ENCODE measurements at places on chromosomes 2 and 18.

DNA sequence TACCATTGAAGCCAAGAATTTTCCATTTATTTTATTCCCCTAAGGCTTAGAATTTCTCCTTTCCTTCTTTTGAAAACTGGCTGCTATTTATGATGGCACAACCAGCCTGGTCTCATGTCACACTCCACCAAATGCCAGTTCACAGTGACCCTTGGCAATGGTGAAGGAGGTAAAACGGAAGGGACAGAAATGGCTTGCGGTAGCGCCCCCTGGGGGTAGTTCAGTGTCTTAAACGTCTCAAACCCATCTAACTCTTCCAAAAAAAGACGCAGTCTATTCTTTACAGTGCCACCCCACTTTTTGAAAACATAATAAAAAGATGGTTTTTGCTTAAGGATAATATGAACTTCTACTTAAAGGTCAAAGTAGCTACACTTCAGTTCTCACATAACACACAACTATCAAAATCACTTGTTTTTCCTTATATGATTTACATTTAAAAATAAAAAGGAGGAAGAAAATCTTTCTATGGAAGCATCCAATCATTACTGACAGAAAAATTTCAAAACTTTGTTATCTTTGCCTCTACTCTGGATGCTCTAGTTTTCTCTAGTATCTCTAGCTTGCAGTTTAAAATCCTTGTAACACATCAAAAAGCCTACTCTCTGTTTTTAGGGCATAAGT, 28.0 kb downstream of the PNO1 start:
- peak; percentile 4 for DNase-seq

GRCh38 chr2:199850718-199851500, at the start of gene FTCDNL1:
Gene FTCDNL1, minus strand, starts transcription at chr2:199851192. Its CDS starts 2,230 bp downstream, at chr2:199848962.
- peak; percentile 38 for DNase-seq

GRCh38 chr2:62283147-62283546, 87.2 kb downstream of the B3GNT2 start:
- DNase-seq: no peak

DNA sequence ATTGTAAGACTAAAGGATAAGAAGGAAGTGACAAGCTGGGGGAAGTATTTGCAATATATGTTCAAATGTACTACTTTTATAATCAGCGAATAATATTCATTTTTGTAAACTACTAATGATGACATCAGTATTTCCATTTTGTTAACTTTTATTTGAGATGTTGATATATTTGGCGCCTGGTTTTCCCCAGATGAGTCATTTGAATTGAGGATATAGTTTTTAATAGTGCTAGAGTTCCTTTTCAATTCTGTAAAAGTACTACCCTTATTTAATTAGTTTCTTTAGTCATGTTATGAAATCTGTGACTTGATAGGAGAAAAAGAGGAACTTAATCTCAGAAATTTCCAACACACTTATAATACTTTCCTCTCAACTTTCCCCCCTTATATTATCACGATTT, 495.3 kb downstream of the IRS1 start:
- DNase-seq: no peak

DNA sequence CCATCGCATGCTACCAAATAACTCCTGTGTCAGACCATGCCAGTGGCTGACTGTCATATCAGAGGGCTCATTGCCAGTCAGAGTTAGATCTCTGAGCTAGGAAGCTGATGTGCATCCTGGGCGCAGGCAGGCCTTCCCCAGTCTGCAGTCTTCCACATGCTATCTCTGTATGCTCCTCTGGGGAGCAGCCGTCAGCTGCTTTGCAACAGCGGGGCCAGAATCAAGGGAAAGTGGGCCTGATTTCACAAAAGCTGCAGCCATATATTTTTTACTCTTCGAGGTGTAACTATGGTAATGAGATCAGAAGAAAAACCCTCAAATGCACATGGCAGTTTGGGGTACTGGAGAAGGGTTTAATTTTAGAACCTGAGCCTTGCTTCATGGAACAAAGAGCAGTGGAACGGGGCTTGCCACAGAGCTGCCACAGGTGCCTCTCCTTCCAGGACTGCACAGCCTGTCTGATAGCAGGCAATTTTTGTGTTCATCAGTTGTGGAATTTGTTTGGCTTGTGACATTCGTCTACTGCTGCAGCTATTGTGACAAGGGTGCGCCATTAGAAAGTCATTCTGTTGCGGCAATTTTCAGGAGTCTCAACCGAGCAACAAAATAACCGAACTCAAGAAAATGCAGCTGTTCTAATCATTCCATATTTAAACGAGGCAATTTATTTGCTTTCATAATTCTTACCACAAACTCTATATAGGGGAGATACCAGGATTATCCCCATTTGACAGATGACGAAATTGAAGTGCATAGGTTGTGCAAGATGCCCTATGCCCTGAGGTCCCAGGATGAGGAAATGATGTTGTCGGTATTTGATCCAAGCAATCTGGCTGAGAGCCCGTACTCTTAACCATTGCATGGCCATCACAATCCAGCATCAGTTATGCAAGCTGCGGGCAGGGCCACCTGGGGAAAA, 109.6 kb upstream of the CYRIA start:
- DNase-seq: no peak

GRCh38 chr2:174888146-174888545, 117.0 kb downstream of the CHN1 start:
- no peak for DNase-seq

- DNase-seq: no peak
Measured at GRCh38 chr2:70304498-70304897, 2.6 kb upstream of the FAM136A start.

DNA sequence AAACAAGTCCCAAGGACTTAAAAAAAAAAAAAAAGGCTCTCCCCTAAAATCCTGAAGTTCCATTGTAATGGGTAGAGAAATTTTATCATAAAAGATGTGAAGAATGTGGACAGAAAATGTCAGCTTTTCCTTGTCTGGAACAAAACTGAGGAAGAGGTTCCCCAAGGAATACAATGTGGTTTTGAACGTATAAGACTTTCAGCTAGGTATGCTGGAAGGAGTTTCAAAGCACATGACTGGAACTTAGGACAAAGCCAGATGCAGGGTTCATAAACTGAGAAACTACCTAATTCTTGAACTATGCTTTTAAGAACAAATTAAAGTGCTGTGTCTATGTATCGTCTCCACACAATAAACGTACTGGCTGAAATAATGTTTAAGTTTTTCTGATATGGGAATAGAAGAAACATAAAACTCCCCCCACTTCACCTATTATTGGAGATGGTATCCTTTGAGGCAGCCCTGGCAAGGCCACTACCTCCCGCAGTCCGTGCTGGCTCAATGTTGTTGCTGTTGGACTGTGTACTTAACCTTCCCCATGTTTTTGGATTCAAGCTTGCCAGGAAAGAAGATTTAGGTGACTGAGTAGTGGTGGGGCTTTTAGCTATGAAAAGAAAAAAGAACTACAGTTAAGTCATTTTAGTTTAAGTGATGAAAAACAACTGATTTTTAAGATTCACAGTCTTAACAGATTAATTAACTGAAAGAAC, 84.2 kb upstream of the DNER start:
- no peak for DNase-seq

DNA sequence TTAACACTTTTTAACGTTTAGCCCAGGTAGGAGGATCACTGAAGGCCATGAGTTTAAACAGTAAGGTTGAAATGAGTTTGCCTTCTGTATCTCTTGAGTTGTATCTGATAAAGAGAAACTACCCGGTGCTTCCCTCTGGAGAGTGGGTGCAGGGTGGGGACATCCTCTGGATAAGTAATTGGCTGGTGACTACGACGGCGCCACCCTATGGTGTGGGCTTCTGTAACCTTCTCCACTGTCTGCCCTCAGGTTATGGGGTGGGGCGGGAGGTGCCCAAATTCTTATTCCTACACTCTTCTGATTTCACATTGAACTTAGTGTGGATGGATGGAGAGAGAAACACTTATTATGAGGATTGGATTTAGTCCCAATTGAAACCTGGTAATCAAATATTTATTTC, 68.8 kb downstream of the LDLRAD4 start:
- no peak for DNase-seq

DNA sequence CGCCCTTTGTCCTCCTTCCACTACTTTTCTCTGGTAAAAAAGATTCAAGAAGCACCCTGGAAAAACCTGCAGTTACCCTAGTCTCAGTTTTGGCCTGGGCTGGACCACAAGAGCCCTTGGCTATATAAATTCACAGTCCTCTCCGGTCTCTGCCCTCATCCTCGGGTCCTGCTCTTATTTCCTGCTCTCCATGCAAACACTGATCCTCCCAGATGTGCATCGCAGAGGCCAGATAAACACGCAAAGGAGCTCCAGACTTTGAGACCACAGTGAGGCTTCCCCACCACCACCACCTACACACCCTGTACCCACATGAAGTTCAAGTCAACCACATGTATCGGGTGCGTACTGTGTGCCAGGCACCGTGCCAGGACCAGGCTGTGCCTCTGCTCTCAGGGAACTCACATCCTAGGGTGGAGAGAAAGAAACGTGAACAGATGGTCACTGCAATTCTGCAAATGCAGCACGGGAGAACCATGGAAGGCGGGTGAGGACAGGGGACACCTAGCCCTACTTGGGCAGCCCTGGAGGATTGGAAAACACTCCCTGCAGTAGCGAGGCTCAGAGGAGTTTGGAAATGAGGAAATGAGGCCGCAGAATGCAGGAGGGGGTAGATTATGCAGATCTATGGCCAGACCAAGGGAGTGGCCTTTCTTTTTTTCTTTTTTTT, 7.4 kb downstream of the CTDSP1 start:
- no peak for DNase-seq

GRCh38 chr2:10550206-10551001, 102.3 kb upstream of the ODC1 start:
- no peak for DNase-seq

- no peak for DNase-seq
Measured at GRCh38 chr2:222813177-222813843, 47.5 kb upstream of the ACSL3 start.

DNA sequence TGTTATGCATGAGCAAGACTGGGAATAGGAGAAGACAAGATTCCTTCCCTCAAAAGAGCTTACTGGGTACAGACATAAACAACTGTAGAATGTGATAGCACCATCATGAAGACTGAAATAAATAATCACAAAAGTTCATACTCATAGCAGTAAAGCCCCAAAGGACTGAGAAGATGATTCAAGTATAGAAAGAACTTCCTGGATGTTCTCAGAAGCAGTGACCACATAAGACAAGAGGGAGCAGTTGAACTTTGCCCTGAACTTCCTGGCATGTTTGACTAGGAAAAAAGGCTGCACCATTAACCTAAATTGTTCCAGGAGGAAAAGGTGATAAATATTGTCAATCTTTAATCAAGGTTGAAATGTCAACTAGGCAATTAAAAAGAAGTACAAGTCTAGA, 57.8 kb upstream of the CCDC141 start:
- no peak for DNase-seq

- DNase-seq: no peak
Measured at GRCh38 chr2:227320305-227321094, 4.6 kb upstream of the MFF start.

- DNase-seq: no peak
Measured at GRCh38 chr2:65358678-65359400, 73.6 kb downstream of the SPRED2 start.

DNA sequence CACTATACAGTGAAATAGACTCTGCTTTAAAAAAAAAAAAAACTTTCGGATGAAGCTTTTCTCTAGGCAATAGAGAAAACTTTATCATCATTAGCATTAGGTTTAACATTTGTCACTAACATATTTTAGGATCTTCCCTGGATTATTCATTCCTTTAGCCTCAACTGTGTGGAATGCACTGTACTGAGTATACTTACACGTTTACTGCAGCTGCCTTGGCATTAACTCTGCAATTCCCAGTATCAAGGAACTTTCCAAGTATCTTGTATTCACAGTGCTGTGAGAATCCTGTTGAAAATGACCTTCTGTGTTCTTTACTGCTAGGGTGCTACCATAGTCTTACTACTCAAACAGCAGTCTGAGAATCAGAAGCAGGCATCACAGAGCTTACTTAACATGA, 328.2 kb upstream of the COL3A1 start:
- DNase-seq: no peak

- no peak for DNase-seq
Measured at GRCh38 chr2:201904538-201905420, 98.4 kb downstream of the CDK15 start.

DNA sequence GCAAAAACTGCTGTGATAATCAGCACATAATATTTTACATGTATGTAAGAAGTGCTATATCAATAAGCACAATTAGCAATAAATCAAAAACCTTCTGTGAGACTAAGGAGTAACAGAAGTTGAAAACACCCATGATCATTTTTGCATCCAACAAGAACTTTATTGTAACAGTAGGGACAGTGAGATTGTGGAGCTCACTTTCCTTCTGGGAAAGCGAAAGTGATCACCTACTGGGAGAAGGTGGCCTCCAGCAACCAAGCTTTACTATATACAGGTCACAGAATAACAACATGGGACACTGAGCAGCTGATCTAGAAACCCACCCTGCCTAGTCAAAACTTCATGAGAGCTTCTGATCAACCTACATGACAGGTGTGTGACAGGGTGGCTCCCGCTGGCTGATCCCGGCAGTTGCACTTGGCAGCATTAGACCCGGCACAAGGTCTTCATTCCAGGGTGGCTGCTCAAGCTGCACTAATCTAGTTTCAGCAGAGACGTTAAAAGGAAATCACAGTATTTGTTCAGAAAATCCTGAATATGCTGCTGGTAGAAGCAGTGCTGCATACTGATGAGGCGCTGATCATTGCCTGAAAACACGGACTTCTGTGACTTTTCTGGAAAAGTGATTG, 63.5 kb upstream of the ARL5A start:
- no peak for DNase-seq

DNA sequence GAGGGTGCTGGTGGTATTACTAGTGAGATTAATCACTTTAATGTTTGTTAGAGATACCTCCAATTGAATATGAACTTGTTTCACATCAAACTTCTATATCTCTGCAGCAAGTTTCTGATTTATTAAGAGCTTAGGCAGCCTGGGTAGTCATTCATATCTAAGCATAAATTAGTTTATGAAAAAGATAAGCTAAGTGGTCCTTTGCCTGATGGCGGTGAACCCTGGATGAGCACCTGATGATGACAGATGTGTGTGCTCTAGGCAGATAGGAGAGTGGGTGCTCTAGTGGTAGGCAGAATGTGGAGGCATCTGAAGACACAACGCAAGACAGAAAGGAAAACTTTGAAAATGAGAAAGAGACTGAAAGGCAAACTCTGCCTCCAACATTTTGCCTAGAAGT, 5.0 kb downstream of the FKBP7 start:
- DNase-seq: no peak

- no peak for DNase-seq
Measured at GRCh38 chr2:107556038-107556627, 270.6 kb upstream of the RGPD4 start.

DNA sequence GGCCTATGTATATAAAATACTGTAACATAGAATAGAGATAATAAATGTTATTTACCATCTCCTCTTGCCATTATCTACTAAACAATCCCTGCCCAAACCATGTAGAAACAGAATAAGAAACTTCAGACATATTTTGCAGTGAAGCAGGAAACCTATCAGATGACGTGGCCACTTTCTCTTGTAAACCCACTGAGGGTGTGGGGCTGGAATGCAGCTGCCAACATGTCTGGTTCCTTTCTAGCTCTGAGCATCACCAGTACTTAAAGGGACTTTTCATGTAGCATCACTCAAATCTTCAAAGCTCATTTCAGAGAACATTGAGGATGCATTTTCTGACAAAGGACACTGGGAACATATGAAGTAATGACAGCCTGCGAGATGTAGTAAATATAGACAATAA, 251.8 kb downstream of the LPIN1 start:
- DNase-seq: no peak
